ENCODE measurements at places on chromosomes 7 and 10.

- DNase-seq, result no peak
Observed at GRCh38 chr7:50656141-50656895, 91.1 kb upstream of the DDC start.

GRCh38 chr7:70092314-70093204 lies 494.3 kb downstream of the AUTS2 start:
- no peak for DNase-seq

GRCh38 chr7:134527979-134528371 lies 608 bp downstream of the AKR1B10 start:
- no peak for DNase-seq

GRCh38 chr10:50511492-50512213 lies 112.1 kb downstream of the SGMS1 start:
- no peak for DNase-seq
